Thoracic aorta (tissue), 2 donors: ENCODE measurements at places on chromosomes 12 and 14. TPM values are rescaled to one million over a fixed set of nuclear protein-coding genes. Genes with fewer than 3 reads are reported as not detected.

DNA sequence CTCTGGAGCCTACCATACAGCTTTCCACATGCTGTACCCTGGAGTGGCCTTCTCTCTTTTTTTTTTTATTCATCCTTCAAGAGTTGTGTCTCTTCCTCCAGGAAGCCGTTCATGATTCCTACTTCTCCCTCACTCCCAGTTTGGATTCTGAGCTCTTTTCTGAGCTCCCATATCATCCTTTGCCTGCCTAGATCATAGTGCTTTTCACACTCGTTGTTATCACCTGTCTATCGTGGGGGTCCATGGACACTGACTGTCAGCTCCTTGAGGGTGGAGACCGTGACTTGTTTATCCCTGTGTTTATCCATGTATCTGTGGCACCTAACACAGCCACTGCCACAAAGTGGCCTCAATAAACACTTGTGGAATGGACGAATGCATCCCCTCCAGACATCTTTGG is 7.0 kb downstream of the AK7 start:
- DNase-seq: no peak

The PRB2 gene
- total RNA-seq: not detected

- DNase-seq: no peak
These were observed 1105.4 kb downstream of the VRK1 start for GRCh38 chr14:97902630-97903029.

GRCh38 chr14:50766338-50766886 is 64.5 kb downstream of the NIN start:
- no peak for DNase-seq

- no peak for DNase-seq
These were observed 503.7 kb downstream of the SLC6A15 start for GRCh38 chr12:84408936-84409335.
